Activated naive CD4-positive, alpha-beta T cell treated with anti-CD3 and anti-CD28 coated beads for 36 hours (primary cell): ENCODE measurements at places on chromosomes 2 and 18. TPM values are rescaled to one million over a fixed set of nuclear protein-coding genes. Genes with fewer than 3 reads are reported as not detected.

GRCh38 chr2:53202063-53202462 is 565.5 kb upstream of the CHAC2 start:
- H3K4me1 ChIP-seq: no peaks in the 10 kb centered on the region
- no peaks in the 10 kb centered on the region for H3K27me3 ChIP-seq
- H3K4me3 ChIP-seq: no peak overlapping the region
- DNase-seq: no peak

The AP1S3 gene
- 12.8 TPM for total RNA-seq

The FOXD4L1 gene
- not detected for total RNA-seq

- H3K4me3 ChIP-seq: no peak overlapping the region
- H3K27ac ChIP-seq: no peak overlapping the region
- peaks cover 2% of the 10 kb centered on the region for H3K4me1 ChIP-seq
- H3K27me3 ChIP-seq: peaks cover 2% of the 10 kb centered on the region
- DNase-seq: no peak
Measured at GRCh38 chr2:74191596-74192380, 6.6 kb upstream of the MTHFD2 start.

The DSG1 gene
- not detected for total RNA-seq

- H3K36me3 ChIP-seq: peaks cover 4% of the 10 kb centered on the region
- peak overlapping the region; percentile 75 for H3K4me3 ChIP-seq
- peaks cover 85% of the 10 kb centered on the region for H3K4me1 ChIP-seq
- peak overlapping the region; percentile 95 for H3K27ac ChIP-seq
- no peaks in the 10 kb centered on the region for H3K27me3 ChIP-seq
- DNase-seq: peak; percentile 99
Measured at GRCh38 chr2:96157649-96158553, 12.7 kb upstream of the DUSP2 start.

The G6PC2 gene
- not detected for total RNA-seq

- no peaks in the 10 kb centered on the region for H3K36me3 ChIP-seq
- no peaks in the 10 kb centered on the region for H3K27me3 ChIP-seq
- H3K4me1 ChIP-seq: no peaks in the 10 kb centered on the region
- H3K4me3 ChIP-seq: no peak overlapping the region
- no peak overlapping the region for H3K27ac ChIP-seq
Measured at GRCh38 chr2:240878341-240878936, 9.8 kb downstream of the AGXT start.

The TUBA4B gene
- total RNA-seq: not detected

DNA sequence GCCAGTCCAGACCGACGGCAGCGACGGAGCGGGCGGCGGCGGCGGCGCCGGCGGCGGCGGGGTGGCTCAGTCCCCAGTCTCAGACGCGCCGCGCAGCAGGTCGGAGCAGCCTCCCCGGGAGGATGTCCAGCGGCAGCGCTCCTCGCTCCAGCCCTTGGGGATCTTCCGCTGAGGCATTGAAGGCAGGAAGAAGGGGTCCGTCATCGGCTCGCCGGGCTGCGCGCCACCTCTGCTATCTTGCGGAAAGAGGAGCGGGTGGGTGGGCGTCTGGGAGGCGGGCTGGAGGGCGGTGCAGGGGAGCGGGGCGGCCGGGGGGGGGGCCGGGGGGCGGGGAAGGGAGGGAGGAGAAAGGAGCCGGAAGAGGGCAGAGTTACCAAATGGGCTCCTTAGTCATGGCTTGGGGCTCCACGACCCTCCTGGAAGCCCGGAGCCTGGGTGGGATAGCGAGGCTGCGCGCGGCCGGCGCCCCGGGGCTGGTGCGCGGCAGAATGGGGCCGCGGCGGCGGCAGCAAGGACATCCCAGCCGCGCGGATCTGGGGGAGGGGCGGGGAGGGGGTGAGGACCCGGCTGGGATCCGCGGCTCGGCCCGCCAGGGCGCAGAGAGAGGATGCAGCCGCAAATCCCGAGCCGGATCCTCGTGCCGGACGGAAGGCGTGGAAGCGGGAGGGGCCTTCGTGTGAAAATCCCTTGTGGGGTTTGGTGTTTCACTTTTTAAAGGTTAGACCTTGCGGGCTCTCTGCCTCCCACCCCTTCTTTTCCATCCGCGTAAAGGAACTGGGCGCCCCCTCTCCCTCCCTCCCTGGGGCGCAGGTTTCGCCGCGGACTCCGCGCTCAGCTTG is at the start of gene NETO1:
Gene NETO1, minus strand, starts transcription at position 242 of the 839 bp plus-strand sequence. CDS start 696 bp downstream, outside the sequence.
- peaks cover 32% of the 10 kb centered on the region for H3K27me3 ChIP-seq
- no peak within 1 kb of the TSS for H3K27ac ChIP-seq

GRCh38 chr2:112646791-112647689 is 1.3 kb downstream of the SLC20A1 start:
- DNase-seq: no peak
- H3K36me3 ChIP-seq: peaks cover 50% of the 10 kb centered on the region
- peaks cover 59% of the 10 kb centered on the region for H3K4me1 ChIP-seq
- no peaks in the 10 kb centered on the region for H3K27me3 ChIP-seq

DNA sequence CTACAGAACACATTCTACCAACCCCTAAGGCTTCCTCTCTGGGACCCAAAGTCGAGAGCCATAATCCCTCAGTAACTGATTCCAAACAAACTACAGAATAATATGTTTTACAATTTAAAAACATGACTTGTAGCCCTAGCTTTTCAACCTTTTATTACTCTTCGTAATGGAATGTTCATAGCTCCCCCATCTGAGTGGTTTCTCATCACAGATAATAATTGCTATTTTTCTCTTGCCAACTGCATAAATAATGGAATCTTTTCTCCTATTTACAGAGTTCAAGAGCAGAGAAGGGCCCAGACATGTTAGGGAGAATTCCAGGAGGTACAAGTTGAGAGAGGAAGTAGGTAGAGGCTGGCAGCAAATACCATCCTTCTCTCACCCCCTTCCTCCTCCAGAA is 59.9 kb upstream of the CERS6 start:
- no peaks in the 10 kb centered on the region for H3K4me1 ChIP-seq
- no peak for DNase-seq

The LYPD6 gene
- total RNA-seq: not detected

GRCh38 chr2:66561645-66562303 is 126.8 kb downstream of the MEIS1 start:
- no peak overlapping the region for H3K4me3 ChIP-seq
- H3K4me1 ChIP-seq: no peaks in the 10 kb centered on the region
- peaks cover 13% of the 10 kb centered on the region for H3K27me3 ChIP-seq
- H3K27ac ChIP-seq: no peak overlapping the region
- H3K36me3 ChIP-seq: no peaks in the 10 kb centered on the region
- no peak for DNase-seq

The APCDD1 gene
- total RNA-seq: not detected

DNA sequence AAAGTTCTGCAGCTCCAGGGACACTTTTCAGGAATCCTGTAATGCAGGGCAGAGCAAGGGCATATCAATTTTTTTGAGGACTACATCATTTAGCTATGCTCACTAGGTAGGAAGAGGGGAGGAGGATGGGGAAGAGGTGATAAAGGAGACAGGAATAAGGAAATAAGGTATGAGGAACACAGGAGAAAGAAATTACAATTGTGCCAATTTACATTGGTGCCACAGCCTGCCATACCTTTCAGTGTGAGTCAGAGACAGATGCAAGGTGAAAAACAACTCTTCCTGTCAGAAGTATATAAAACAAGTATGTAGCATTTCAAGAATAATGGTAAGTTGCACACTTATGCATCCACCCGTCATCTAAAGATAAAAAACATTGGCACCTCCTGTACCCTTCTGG is 5.4 kb upstream of the MRPS9 start:
- no peaks in the 10 kb centered on the region for H3K27me3 ChIP-seq
- no peaks in the 10 kb centered on the region for H3K36me3 ChIP-seq
- H3K4me3 ChIP-seq: no peak overlapping the region
- H3K4me1 ChIP-seq: peaks cover 6% of the 10 kb centered on the region
- H3K27ac ChIP-seq: no peak overlapping the region

The CLEC4F gene
- not detected for total RNA-seq

DNA sequence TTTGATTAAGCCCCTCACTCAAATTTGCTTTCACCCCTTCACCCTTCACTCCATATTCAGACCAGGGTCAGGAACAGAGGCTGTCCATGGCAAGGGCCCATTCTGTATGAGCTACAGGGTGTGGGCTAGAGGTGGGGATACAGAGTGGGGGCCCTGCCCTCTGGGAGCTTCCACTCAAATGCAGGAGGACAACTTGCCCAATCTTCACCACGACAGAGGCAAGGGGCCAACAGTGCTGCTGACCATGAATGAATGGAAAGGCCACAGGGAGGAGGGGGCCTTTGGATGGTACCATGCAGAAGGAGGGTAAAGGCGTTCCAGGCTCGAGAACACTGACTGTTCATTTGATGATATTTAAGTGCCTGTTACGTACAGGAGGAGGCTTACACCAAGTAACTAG is 22.8 kb downstream of the ADRA2B start:
- no peaks in the 10 kb centered on the region for H3K4me1 ChIP-seq
- no peak overlapping the region for H3K27ac ChIP-seq
- no peaks in the 10 kb centered on the region for H3K36me3 ChIP-seq
- no peaks in the 10 kb centered on the region for H3K27me3 ChIP-seq
- H3K4me3 ChIP-seq: no peak overlapping the region
- no peak for DNase-seq

DNA sequence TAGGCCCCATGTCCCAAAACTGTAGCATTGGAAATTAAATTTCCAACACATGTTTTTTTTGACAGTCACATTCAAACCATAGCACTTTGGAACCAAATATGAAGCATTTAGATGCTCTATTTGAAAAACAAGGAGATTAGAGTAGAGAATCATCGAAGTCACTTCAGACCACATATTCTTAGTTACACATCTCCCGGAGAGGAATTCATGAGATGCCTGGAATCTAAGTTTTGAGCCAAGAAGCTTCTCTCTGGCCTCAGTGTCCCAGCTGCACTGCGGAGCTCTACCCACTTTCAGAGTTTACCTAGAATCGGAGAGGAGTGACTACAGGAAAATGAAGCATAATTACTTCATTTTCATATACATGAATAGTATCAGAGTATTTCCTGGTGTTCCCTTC is 385.9 kb downstream of the TNS1 start:
- no peaks in the 10 kb centered on the region for H3K27me3 ChIP-seq
- H3K4me1 ChIP-seq: peaks cover 17% of the 10 kb centered on the region
- H3K27ac ChIP-seq: no peak overlapping the region
- H3K36me3 ChIP-seq: no peaks in the 10 kb centered on the region

- peaks cover 41% of the 10 kb centered on the region for H3K36me3 ChIP-seq
- no peak overlapping the region for H3K27ac ChIP-seq
- no peaks in the 10 kb centered on the region for H3K4me1 ChIP-seq
- no peak overlapping the region for H3K4me3 ChIP-seq
- H3K27me3 ChIP-seq: no peaks in the 10 kb centered on the region
Measured at GRCh38 chr18:225745-226144, 42.1 kb downstream of the THOC1 start.

- H3K27me3 ChIP-seq: peaks cover 10% of the 10 kb centered on the region
- no peaks in the 10 kb centered on the region for H3K36me3 ChIP-seq
- no peak overlapping the region for H3K27ac ChIP-seq
- no peak for DNase-seq
- no peaks in the 10 kb centered on the region for H3K4me1 ChIP-seq
- H3K4me3 ChIP-seq: no peak overlapping the region
Measured at GRCh38 chr18:48192542-48192941, 216.6 kb downstream of the ZBTB7C start.

- peaks cover 7% of the 10 kb centered on the region for H3K4me1 ChIP-seq
- H3K36me3 ChIP-seq: no peaks in the 10 kb centered on the region
- DNase-seq: no peak
- no peaks in the 10 kb centered on the region for H3K27me3 ChIP-seq
- H3K4me3 ChIP-seq: no peak overlapping the region
- no peak overlapping the region for H3K27ac ChIP-seq
Measured at GRCh38 chr18:48781163-48781987, 169.4 kb downstream of the SMAD7 start.

DNA sequence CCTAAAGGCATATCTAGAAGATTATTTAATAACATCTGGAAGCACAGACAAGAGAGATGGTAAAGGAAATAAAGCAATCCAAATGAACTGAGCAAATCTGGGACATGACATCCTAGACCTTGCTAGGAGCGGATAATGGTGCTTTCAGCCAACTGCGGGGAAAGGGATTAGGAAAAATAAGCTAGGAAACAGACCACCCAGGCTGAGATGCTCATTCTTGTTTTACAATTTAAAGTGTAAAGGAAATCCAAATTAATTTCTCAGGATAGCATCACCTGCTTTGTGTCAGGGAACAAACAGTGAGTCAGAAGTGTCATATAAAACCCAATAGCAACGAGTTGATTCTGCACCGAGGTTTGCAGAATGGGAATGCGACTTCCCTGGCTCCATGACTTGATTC is 112.5 kb upstream of the CXCR4 start:
- no peaks in the 10 kb centered on the region for H3K36me3 ChIP-seq
- no peaks in the 10 kb centered on the region for H3K27me3 ChIP-seq
- peaks cover 8% of the 10 kb centered on the region for H3K4me1 ChIP-seq

The LBX2 gene
- 0.31 TPM for total RNA-seq

GRCh38 chr18:42559069-42559690 is 556.3 kb downstream of the RIT2 start:
- no peaks in the 10 kb centered on the region for H3K36me3 ChIP-seq
- H3K4me1 ChIP-seq: no peaks in the 10 kb centered on the region
- no peak overlapping the region for H3K27ac ChIP-seq
- no peaks in the 10 kb centered on the region for H3K27me3 ChIP-seq
- no peak for DNase-seq
- no peak overlapping the region for H3K4me3 ChIP-seq

GRCh38 chr2:199659207-199659606 is 191.8 kb downstream of the FTCDNL1 start:
- no peaks in the 10 kb centered on the region for H3K4me1 ChIP-seq
- no peak overlapping the region for H3K27ac ChIP-seq
